Activated naive CD8-positive, alpha-beta T cell treated with anti-CD3 and anti-CD28 coated beads, Interleukin-2, amount 50 U/mL, for 24 hours (primary cell): ENCODE measurements at places on chromosomes 2 and 18.

DNA sequence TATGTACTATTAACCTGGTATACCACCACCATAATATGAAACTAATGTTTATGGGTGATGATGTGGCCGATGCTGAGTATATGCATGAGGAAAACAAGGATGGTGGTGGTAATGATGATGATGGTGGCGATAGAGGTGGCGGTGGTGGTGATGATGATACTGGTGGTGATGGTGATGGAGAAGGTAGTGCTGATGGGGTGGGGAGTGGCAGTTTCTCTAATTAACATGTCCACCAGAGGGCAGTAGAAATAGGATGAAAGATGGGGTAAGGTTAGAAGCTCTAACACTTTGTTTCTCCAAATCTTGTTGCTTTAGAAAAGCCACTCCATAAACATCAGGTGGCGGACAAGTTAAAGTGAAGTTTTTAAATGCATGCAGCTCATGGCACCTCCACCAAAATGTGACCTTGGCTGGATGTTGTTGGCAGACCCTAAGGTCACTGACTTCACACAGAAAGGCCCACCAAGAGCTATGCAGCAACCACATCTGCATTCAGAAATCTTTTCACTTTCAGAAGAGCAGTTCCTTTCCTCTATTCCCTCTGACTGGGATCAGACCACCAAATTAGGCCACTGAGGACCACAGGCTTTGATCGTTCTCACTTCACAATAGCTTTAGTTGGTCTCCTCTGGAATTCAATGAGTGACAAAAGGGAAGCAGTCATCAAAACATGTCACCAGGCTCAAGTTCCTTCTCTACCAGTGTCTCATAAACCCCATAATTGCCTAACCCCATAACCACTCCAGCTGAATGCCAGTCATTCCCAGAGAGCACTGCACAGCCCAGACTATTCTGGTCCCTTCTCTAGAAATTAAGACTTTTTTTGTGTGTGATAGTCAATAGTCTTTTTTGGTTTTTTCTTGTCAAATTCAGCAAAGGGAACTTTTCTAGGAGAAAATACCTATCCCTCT is 7.5 kb upstream of the BCL11A start:
- no peak for DNase-seq

DNA sequence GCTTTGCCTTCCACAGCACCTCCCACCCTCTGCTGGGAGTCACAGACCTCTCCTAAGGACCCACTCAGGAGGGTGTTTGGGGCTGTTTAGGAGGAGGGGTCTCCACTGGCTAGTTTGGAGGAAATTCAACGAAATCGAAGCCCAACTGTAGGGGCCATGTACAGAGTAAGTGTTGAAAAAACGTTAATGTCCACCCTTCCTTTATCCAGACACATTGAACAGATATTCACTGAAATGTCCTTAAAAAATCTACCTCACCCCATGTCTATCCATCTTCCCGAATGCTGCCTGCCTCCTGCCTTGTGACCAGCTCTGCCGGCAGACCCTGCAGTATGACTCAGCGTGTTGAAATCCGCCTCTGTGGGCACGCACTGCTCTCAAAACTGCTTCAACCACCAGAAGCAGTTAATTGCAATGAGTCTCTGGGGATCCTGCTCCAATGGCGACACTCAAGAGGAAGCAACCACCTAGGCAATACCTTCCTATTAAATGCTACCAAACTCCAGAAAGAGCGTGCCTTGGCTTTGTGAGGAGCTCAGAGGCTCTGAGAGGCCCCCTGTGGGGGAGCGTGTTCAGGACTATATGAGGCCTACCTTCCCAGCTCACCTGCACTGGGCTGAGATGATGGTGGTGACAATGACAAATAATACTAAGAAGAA is 61.4 kb upstream of the RTN4 start:
- no peak for DNase-seq

GRCh38 chr18:11983592-11983991 is 2.3 kb downstream of the IMPA2 start:
- DNase-seq, result no peak

- DNase-seq, result no peak
Measured at GRCh38 chr18:41266616-41267015, 688.4 kb upstream of the PIK3C3 start.

- DNase-seq, result no peak
Measured at GRCh38 chr2:59947917-59948541, 605.4 kb downstream of the BCL11A start.

- no peak for DNase-seq
Measured at GRCh38 chr2:8628866-8629209, 53.0 kb upstream of the ID2 start.

- no peak for DNase-seq
Measured at GRCh38 chr2:175929850-175930249, 72.2 kb downstream of the LNPK start.

GRCh38 chr18:35868915-35869314 is 103.6 kb upstream of the RMP24 start:
- DNase-seq, result no peak

- no peak for DNase-seq
Measured at GRCh38 chr2:112095681-112096080, 40.6 kb downstream of the TMEM87B start.

- no peak for DNase-seq
Measured at GRCh38 chr2:106638580-106638979, 151.4 kb downstream of the CD8B2 start.

- DNase-seq, result no peak
Measured at GRCh38 chr2:223649554-223650533, 47.7 kb upstream of the SCG2 start.

DNA sequence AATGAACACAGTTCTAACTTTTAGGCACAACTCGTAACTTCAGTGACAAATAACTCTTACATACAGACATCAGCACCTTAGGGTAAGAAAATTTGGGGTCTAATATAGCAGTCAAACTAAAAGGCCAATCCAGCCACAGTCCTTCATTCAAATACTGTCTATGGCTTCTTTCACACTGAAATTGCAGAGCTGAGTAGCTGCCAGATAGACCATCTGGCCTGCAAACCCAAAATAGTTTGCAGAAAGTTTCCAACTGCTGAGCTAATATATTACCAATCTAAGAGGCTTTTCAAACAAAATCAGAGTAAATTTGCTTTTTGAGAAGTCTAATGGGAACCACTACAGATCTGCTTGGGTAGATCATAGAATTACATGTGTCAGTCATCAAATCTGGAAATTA is 183.4 kb downstream of the GALR1 start:
- DNase-seq, result no peak

DNA sequence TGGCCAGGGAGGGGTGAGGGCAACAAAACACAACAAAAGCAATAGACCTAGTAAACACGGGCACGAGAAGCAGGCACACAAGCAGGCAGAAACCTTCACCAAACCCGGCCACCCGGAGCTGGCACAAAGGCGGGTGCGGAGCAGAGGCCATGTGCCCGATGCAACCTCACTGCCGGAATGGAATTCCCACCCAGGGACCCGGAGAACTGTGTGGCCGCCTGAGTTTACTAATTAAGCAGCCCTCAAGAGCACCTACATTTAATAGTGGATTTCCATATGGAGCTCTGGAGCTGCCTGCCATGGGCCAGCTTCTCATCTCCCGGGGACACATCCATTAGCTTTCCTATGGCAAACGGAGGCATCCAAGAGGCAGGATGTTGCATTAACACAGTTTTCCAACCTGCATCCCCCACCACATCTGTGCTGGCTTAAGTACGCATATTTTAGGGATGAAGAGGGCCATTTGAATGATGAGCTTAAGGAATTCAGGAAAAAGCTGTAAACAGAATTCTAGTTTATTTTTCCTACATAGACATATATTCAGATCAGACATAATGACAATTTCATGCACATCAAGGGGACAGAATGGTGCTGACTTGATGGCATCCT is 104.5 kb upstream of the SMIM21 start:
- DNase-seq, result no peak

DNA sequence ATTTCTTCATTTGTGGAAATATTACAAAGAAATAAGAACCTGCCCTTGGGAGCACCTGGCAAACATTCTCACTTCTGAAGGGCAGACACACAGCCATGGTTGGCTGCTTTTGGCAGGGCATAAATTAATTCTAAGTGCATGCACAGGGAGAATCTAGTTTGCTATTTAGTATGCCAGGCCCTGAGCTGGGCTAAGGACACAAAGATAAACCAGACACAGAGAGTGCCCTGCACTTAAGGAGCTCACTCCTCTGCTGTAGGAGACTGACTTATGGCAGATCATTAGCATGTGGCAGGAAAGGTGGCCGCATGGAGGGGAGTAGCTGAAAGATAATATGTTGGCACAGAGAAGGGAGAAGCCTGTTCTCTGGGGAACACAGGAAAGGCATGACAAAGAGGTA is 367.0 kb downstream of the LPIN1 start:
- DNase-seq, result no peak

GRCh38 chr2:30691948-30692828 is 115.1 kb downstream of the CAPN13 start:
- no peak for DNase-seq

DNA sequence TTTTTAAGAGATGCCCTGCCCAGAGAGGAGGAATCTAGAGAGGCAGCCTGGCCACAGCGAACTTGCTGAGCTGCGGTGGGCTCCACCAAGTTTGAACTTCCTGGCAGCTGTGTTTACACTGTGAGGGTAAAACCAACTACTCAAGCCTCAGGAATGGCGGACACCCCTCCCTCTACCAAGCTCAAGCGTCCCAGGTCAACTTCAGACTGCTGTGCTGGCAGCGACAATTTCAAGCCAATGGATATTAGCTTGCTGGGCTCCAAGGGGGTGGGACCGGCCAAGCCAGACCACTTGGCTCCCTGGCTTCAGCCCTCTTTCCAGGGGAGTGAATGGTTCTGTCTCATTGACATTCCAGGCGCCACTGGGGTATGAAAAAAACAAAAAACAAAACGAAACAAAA is 289.4 kb downstream of the KCNS3 start:
- no peak for DNase-seq

DNA sequence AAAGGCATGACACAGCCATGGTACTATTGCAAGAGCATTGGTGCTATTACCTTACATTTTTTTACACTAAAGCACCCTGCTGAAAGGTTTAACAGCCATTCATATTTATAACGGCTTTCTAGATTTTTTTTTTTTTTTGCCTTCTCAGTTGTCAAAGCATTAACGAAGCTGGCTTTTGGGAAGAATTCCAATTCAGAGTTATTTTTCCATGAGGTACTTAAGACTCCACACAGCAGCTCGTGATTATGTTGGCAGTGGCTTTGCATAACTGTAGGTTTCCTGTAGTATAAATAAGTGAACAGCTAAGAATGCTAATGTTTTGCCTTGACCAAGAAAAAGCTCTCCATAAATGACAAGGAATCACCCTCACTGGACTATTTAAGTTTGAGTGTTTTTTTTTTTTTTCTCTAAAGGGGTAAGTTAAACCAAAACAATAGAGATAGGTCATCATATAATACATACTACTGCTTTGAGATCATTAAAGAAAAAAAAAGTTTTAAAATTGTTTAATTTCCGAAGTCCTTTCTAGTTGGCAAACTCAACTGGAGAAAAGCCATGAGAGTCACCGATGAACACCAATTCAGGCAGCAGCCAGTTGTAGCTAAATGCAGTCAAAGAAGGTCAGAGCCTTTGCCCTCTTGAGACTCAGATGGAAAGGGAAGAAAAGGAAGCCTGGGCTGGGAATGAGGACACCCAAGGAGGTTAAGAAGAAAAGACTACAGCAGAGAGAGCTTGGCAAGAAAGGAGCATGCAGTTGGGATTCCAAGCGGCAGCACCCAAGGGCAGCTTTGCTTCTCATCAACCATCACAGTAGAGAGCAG is 187.4 kb upstream of the NCKAP5 start:
- no peak for DNase-seq

DNA sequence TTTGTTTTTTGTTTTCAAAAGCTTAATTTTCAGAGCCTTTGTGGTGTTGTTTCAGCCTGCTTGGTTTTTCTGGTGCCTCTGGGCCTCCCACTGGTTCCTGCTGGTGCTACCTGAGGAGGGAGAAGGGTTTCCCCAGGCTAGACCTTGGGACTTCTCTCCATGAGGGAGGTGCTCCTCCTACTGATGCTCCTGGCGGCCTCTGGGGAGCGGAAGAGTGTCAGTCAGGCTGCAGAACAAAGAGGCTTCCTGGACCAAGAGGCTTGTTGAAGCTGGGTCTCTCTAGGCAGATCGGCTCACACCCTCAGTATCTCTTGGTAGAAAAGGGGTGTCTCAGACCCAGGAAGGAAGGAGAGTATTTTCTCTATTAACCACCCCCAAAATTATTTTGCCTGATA is 32.2 kb downstream of the RFX8 start:
- DNase-seq, result no peak

GRCh38 chr2:55116598-55116964 is 66.3 kb upstream of the RTN4 start:
- DNase-seq, result no peak

GRCh38 chr2:50770299-50770698 is 261.6 kb downstream of the NRXN1 start:
- DNase-seq, result no peak

GRCh38 chr2:229646186-229646723 is 68.1 kb downstream of the DNER start:
- DNase-seq, result no peak
